ENCODE measurements at places on chromosomes 13 and 19. TPM values are rescaled to one million over a fixed set of nuclear protein-coding genes. Genes with fewer than 3 reads are reported as not detected.

DNA sequence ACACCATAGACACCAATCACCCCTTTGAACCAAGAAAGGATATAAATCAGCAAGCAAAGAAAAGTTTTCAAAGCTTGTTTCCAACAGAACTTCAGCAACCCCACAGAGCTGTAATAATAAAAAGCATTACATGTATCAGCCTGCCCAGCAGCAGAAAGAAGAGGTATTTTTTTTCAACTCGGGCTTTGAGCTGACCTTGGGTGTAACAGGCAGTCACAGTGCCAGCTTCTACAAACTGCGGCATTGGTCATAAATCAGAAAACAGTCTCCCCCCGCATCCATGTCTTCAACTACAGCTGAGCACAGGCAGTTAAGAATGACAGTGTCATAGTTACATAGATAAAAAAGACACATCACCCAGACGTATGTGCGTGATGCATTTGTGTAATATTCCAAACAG is 671.0 kb upstream of the SLITRK1 start:
- DNase-seq, result no peak
- no peaks in the 10 kb centered on the region for H3K27me3 ChIP-seq
- no peak overlapping the region for H3K4me3 ChIP-seq
- no peaks in the 10 kb centered on the region for H3K36me3 ChIP-seq
- H3K27ac ChIP-seq, result no peak overlapping the region

DNA sequence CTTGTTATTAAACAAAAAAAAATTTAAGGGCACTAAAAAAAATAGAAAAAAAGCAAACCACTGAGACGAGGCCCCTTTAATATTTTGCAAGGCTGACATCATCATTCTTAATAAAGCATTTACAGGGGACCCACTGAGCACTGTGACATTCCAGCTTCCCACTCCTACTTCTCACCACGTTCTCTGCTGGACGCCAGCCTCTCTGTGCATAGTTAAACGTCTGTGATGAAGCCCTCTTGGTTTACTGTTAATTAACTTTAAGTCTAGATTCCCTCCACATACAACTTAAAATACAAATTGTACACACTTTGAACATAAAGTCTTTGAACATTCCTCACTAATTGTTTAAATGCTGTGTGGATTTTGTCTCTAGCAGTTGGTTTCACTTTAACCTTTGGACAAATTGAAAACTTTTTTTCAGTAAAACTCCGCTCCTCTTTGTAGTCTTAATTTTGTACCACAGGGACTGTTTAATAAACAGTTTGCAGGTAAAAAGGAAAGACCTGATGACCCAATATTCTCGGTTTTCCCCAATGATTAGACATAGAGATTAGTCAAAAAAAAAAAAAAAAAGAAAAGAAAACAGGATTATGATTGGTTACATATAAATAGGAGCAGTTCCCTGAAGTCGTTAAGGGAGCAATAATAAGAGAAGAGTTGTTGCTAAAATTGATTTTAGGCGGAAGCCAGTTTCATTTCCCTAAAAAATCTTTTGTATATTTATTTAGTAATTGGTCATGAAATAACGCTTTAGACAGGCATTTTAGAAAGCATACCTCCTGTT is 219.8 kb downstream of the MZT1 start:
- no peak overlapping the region for H3K4me3 ChIP-seq
- DNase-seq, result no peak
- H3K27me3 ChIP-seq, result no peaks in the 10 kb centered on the region

GRCh38 chr13:44022196-44022595 is 142.5 kb downstream of the LACC1 start:
- no peak overlapping the region for H3K4me3 ChIP-seq
- H3K4me1 ChIP-seq, result peaks cover 4% of the 10 kb centered on the region
- no peaks in the 10 kb centered on the region for H3K27me3 ChIP-seq

DNA sequence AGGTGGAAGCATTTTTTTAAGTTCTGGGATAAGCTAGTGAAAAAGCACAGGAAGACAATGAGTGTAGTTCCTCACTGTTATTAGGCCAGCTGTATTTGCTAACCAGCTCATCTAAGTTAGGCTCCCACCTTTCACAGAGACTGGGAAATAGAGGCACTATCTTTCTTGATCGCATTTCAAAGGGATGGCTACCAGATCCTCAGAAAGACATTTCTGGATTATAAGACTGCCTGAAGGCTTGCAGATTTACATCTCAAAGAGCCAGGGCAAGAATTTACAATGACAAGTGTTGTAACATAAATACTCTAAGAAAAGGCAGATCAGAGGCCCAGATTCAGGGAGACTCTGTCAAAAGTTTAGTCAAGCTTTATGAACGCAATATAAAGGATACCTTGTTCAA is 1005.5 kb downstream of the PCDH9 start:
- H3K27me3 ChIP-seq, result no peaks in the 10 kb centered on the region
- DNase-seq, result no peak
- H3K36me3 ChIP-seq, result no peaks in the 10 kb centered on the region
- H3K27ac ChIP-seq, result no peak overlapping the region
- H3K4me1 ChIP-seq, result peaks cover 3% of the 10 kb centered on the region

GRCh38 chr13:111022241-111022640 is 92.9 kb upstream of the ARHGEF7 start:
- no peak overlapping the region for H3K4me3 ChIP-seq
- H3K36me3 ChIP-seq, result no peaks in the 10 kb centered on the region
- peaks cover 3% of the 10 kb centered on the region for H3K4me1 ChIP-seq
- DNase-seq, result no peak
- H3K27me3 ChIP-seq, result peaks cover 8% of the 10 kb centered on the region

DNA sequence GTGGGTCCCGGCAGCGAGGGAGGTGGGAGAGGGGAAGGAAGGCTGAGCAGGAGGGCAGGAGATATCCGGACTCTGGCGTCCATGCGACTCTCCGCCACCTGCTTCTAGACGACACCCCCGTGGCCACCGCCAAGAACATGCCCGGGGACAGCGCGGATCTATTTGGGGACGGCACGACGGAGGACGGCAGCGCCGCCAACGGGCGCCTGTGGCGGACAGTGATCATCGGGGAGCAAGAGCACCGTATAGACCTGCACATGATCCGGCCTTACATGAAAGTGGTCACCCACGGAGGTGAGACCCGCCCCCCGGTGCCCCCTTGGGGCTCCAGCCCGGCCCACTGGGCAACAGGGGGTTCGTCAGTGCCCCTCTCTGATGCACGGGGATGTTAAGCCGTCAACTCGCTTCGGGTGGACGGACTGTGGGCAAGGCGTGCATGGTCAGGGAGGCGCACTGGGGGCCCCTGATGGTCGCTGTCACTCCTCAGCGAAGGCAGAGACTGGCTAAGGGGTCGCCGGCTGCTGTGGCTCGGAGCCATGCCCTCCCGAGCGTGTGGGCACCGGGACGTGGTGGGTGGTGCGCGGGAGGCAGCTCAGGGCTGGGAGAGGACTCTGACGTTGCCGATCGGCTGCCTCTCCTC is 25.1 kb upstream of the NMRK2 start:
- no peaks in the 10 kb centered on the region for H3K4me1 ChIP-seq
- no peak for DNase-seq
- H3K4me3 ChIP-seq, result no peak overlapping the region
- no peaks in the 10 kb centered on the region for H3K36me3 ChIP-seq

- H3K4me1 ChIP-seq, result peaks cover 14% of the 10 kb centered on the region
- H3K27ac ChIP-seq, result no peak overlapping the region
- H3K4me3 ChIP-seq, result no peak overlapping the region
These were observed 93.9 kb upstream of the SPATA13 start for GRCh38 chr13:24066405-24067295.

DNA sequence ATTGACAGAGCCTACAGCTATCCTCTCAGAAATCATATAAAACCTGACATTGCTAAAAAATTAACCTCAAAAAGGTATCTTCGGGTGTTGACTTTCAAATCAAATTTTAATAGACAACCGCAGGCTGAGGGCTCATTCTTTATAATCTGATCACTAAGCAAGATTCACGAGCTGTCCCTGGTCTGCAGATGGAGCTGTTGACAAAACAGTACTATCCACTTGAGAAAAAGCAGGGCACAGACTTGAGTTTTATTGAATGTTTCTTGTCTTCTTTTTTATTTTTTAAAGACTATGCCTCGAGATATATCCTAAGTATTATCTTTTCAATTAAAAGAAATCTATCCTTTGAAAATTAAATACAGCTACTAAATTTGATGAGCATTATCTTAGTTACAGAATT is 540.5 kb downstream of the PCDH9 start:
- H3K27me3 ChIP-seq, result no peaks in the 10 kb centered on the region
- no peaks in the 10 kb centered on the region for H3K36me3 ChIP-seq
- no peak for DNase-seq
- H3K4me1 ChIP-seq, result no peaks in the 10 kb centered on the region
- H3K4me3 ChIP-seq, result no peak overlapping the region

- no peak overlapping the region for H3K4me3 ChIP-seq
- H3K36me3 ChIP-seq, result no peaks in the 10 kb centered on the region
- H3K27ac ChIP-seq, result no peak overlapping the region
- no peaks in the 10 kb centered on the region for H3K27me3 ChIP-seq
- no peaks in the 10 kb centered on the region for H3K4me1 ChIP-seq
- DNase-seq, result no peak
These were observed 1202.3 kb downstream of the UQCRFS1 start for GRCh38 chr19:28010656-28011055.

GRCh38 chr13:73607489-73608156 is 526.6 kb downstream of the KLF12 start:
- H3K36me3 ChIP-seq, result peaks cover 1% of the 10 kb centered on the region
- no peaks in the 10 kb centered on the region for H3K27me3 ChIP-seq
- peaks cover 8% of the 10 kb centered on the region for H3K4me1 ChIP-seq

DNA sequence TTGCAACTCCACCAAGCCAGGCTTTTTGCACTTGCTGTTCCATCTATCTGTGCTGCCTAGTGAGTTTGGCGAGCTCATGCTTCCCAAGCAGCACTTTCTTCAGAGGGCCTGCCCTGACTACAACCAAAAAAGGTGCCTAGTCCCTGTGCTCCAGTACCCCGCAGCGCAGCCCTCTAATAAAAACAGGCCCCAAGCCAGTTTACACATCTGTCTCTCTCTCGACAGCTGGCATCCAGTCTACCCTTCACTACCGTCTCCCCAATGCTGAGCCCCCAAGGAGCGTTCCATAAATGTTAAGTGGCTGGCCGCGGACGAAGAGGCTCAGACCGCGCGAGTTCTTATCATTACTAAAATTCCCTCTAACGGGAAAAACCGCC is 512 bp downstream of the MED4 start:
- H3K4me1 ChIP-seq, result peaks cover 34% of the 10 kb centered on the region
- peak overlapping the region; percentile 96 for H3K27ac ChIP-seq
- peak overlapping the region; percentile 97 for H3K4me3 ChIP-seq
- peak; percentile 36 for DNase-seq
- H3K27me3 ChIP-seq, result peaks cover 4% of the 10 kb centered on the region
- peaks cover 11% of the 10 kb centered on the region for H3K36me3 ChIP-seq

- H3K36me3 ChIP-seq, result no peaks in the 10 kb centered on the region
- H3K27ac ChIP-seq, result no peak overlapping the region
- H3K27me3 ChIP-seq, result no peaks in the 10 kb centered on the region
- DNase-seq, result no peak
- H3K4me3 ChIP-seq, result no peak overlapping the region
These were observed 90.1 kb downstream of the SLITRK6 start for GRCh38 chr13:85709072-85709471.

- peaks cover 3% of the 10 kb centered on the region for H3K36me3 ChIP-seq
- H3K27ac ChIP-seq, result peak overlapping the region; percentile 52
- H3K4me1 ChIP-seq, result peaks cover 38% of the 10 kb centered on the region
- H3K4me3 ChIP-seq, result peak overlapping the region; percentile 72
- H3K27me3 ChIP-seq, result peaks cover 45% of the 10 kb centered on the region
- peak; percentile 32 for DNase-seq
These were observed 521 bp upstream of the SHISA2 start for GRCh38 chr13:26052337-26052736.

GRCh38 chr13:67120872-67121531 is 109.1 kb downstream of the PCDH9 start:
- no peaks in the 10 kb centered on the region for H3K4me1 ChIP-seq
- DNase-seq, result no peak
- no peaks in the 10 kb centered on the region for H3K27me3 ChIP-seq
- no peak overlapping the region for H3K27ac ChIP-seq

- H3K36me3 ChIP-seq, result no peaks in the 10 kb centered on the region
- H3K4me3 ChIP-seq, result no peak overlapping the region
- no peak overlapping the region for H3K27ac ChIP-seq
- no peaks in the 10 kb centered on the region for H3K4me1 ChIP-seq
These were observed 208.2 kb downstream of the ITGBL1 start for GRCh38 chr13:101660711-101661110.

GRCh38 chr19:16226184-16226591 is 28.5 kb downstream of the AP1M1 start:
- peaks cover 41% of the 10 kb centered on the region for H3K36me3 ChIP-seq
- no peak overlapping the region for H3K4me3 ChIP-seq
- H3K4me1 ChIP-seq, result no peaks in the 10 kb centered on the region
- no peaks in the 10 kb centered on the region for H3K27me3 ChIP-seq

- no peak for DNase-seq
- no peaks in the 10 kb centered on the region for H3K4me1 ChIP-seq
- no peaks in the 10 kb centered on the region for H3K36me3 ChIP-seq
- H3K27ac ChIP-seq, result no peak overlapping the region
These were observed 82.1 kb downstream of the ATP8A2 start for GRCh38 chr13:25453850-25454365.

- DNase-seq, result no peak
- peaks cover 6% of the 10 kb centered on the region for H3K4me1 ChIP-seq
- no peaks in the 10 kb centered on the region for H3K36me3 ChIP-seq
These were observed 35.6 kb upstream of the ZNF599 start for GRCh38 chr19:34808566-34808965.

DNA sequence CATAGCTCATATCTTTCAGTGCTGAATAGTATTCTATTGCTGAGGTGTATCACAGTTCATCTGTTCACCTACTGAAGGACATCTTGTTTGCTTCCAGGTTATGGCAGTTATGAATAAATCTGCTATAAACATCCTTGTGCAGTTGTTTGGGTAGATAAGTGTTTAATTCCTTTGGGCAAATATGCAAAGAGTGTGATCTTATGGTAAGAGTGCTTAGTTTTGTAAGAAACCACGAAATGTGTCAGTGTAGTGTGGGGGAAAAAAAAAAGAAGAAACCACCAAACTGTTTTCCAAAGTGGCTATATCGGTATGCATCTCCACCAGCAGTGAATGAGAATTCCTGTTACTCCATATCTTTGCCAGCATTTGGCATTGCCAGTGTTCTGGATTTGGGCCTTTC is 93.3 kb downstream of the PIBF1 start:
- H3K4me3 ChIP-seq, result no peak overlapping the region
- peak overlapping the region; percentile 35 for H3K27ac ChIP-seq
- peaks cover 9% of the 10 kb centered on the region for H3K4me1 ChIP-seq
- no peaks in the 10 kb centered on the region for H3K27me3 ChIP-seq

DNA sequence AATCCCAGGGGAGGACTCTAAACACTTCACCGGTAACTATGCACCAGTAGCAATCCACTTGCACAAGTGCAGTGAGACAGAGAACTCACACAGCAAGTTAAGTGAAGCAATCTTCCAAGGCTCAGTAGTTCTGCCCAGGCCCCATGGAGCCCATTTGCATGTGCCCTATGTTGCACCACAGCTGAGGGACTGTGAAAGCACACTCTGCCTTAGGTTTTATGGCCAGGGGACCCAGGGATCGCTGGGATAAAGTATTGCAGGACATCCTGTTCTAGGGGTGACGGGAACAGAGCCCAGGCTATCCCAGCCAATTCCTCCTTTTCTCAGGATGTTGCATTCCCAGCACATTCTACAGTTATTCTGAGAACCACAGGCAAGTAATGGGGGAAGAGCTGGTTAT is 6.0 kb upstream of the AMER2 start:
- no peak overlapping the region for H3K4me3 ChIP-seq
- H3K4me1 ChIP-seq, result peaks cover 3% of the 10 kb centered on the region
- H3K36me3 ChIP-seq, result no peaks in the 10 kb centered on the region
- no peak for DNase-seq

Gene LILRA1
- total RNA-seq, result not detected

Gene KIR2DL1
- total RNA-seq, result not detected

Gene ZSCAN4
- not detected for total RNA-seq

Gene TLE6
- 4.4 TPM for total RNA-seq

Gene ZNF221
- 3.7 TPM for total RNA-seq

Gene KLF5
- total RNA-seq, result 6.4 TPM

Gene ZNF792
- total RNA-seq, result 24.9 TPM

All from activated naive CD8-positive, alpha-beta T cell treated with anti-CD3 and anti-CD28 coated beads, Interleukin-2, amount 10 ng/mL, durations not matched to agents 7 days and 5 days (primary cell).